ENCODE measurements at places on chromosomes 1 and 21.

GRCh38 chr21:35410656-35411055 is 361.6 kb upstream of the RUNX1 start:
- DNase-seq: no peak

DNA sequence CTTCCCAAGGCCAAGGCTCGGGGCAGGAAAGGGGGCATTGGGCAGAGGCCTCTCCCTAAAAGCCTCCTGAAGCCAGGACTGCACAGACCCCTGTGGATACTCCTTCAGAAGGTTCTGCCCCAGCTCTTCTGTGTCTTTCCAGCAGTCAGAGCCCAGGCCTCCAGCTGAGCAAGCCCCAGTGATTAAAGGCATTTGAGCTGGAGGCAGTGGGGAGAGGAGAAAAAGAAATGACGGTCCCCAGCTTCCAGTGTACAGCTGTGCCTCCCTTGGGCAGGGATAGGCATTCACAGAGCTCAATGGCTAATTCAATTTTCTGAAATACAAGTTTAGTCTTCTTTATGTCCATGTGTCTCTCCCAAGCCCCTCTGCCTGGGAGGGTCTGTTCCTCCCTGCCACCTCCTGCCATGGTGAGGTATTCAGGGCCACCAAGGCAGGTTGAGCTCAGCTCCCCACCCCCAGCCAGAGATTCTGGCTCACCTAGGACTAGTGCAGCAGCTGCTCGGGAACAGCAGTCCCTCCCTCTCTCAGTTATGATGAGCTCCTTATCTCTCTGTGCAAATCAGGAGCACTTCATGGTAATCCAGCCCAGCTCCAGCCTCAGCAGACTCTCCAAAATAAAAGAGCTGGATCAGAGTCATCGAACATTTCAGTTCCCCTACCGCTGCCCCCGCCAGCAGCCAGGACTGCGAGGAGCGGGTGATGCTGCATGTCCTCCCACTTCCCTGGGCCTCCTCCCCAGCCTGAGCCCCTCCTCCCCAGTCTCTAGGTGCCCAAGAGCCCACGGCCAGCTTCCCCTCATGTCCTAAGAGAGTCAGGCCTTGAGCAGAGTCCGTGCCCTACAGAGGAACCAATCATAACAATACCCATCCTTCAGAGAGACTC is 208.4 kb upstream of the ZC3H12A start:
- DNase-seq: no peak

DNA sequence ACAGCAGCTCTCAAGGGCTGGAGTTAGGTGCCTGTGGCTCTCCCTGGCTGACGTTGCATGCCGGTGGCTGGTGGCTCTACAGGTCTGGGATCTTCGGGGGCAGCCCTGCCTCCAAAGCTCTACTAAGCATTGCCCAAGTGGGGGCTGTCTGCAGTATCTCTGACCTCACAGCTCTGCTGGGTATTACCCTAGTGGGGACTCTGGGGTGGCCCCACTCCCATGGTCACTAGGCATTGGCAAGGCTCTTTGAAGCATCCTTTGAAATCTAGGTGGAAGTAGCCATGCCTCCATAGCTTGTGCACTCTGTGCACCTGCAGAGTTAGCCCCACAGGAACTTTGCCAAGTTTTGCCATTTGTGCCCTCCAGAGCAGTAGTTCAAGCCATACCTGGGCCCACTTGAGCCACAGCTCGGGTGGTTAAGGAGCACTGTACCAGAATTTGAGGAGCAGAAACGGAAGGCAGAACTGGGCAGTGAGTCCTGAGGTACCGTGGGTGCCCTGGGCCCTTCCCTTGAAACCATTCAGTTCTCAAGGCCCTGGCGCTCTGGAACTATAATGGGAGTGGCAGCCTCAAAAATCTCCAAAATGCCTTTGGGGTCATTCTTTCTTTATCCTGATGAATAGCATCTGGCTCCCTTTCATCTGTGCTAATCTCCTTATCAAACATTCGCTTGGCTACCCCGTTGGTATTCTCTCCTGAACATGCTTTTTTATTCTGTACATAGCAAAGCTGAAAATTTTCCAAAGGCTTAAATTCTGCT is 15.4 kb downstream of the GJA4 start:
- no peak for DNase-seq

DNA sequence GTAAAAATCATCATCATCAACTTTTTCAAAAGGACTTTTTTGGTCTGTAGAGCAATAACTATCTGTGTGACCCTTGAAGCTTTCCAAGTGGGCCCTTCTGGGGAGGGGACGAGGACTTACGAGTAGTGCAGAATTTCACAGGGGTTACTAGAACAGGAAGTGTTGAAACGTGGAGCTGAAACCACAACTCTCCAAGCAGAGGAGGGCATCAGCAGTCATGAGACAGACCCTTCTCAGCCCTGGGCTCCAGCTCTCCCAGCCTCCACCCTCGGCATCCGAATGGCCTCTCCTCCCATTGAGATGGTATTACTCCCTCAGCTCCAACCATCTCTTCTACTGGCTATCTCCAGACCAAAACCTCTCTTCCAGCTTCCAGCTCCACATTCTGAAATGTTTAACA is 3.6 kb downstream of the FAM89A start:
- DNase-seq: no peak

GRCh38 chr1:100076319-100076718 is 56.4 kb downstream of the SASS6 start:
- DNase-seq: no peak

DNA sequence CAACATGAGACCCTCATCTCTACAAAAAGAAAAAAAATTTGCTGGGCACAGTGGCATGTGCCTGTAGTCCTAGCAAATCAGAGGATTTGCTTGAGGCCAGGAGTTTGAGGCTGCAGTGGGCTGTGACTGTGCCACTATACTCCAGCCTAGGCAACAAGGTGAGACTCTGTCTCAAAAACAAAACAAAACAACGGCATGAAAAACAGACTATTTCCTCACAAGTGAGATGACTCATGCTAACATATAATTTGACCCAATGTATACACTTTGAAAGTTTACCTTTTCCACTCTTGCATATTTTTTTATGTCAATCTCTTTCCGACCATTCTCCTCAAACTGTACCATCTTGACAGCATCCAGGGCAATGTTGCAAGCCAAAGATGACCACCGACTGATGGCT is 17.5 kb downstream of the CCT3 start:
- no peak for DNase-seq
